ENCODE measurements at places on chromosomes 13 and 19.

DNA sequence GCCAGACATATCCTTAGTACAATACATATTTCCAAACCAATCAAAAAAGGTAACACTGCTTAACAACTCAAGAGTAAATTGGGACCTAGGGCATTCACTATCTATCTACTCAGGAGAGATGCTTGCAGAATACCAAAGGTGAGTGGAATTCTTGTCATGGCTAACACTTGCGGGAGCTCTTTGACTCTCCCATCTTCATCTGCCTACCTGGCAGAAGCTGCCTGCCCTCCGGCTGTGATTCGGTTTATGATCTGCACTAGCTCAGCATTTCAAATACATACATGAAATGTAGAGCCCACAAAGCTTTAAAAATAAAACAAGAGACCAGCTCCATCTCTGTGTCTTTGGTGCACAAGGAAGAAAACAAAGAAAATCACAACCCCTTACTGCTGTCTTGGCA is 127.3 kb downstream of the STARD13 start:
- DNase-seq: no peak

DNA sequence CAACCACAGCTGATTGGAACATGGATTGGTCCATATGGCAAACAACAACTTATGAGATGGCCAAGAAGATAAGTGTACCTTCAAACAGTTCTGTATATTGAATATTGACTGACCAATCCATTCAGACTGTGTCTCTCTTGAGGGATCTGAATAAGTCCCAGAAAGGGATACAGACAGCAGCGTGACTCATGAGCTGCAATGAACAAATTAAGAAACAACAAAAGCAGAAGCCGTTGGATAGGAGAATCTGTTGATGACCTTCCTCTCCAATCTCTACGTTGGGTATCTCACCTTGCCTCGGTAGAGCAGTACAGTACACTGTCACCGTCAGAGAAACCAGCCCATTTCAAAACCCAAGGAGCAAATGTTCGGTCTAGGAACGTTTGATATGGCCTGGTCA is 21.3 kb downstream of the MBD3L2B start:
- DNase-seq: no peak

DNA sequence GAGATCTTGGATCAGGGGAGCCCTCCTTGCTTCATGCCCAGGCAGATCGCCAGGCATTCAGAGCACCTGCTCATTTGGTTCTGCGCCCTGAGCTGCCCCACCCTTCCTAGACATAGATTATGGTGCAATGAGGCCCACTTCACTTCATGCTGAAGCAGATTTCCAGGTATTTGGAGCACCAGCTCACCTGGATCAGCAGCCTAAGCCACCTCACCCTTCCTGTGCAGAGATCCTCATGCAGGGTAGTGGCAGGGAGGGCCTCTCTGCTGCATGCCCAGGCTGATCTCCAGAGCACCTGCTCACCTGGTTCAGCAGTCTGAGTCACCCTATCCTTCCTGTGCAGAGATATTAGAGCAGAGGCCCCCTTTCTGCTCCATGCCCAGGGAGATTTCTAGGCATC is 1966.1 kb downstream of the PCDH9 start:
- DNase-seq: no peak

DNA sequence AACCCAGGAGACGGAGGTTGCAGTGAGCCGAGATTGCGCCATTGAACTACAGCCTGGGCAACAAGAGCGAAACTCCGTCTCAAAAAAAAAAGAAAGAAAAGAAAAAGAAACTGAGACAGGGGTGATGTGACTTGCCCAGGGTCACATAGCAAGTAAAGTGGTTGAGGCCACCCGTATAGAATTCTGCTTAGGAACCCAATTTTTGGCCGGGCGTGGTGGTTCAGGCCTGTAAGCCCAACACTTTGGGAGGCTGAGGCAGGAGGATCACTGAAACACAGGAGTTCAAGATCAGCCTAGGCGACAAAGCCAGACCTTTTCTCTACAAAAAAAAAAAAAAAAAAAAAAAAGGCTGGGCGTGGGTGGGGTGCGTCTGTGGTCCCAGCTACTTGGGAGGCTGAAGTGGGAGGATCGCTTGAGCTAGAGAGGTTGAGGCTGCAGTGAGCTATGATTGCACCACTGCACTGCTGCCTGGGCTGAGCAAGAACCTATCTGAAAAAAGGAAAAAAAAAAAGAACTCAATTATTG is 1.3 kb downstream of the SNRPA start:
- no peak for DNase-seq

- DNase-seq: no peak
Measured at GRCh38 chr19:42109896-42110295, 22.4 kb downstream of the POU2F2 start.

GRCh38 chr19:29813642-29814041 is 1.9 kb downstream of the CCNE1 start:
- no peak for DNase-seq

DNA sequence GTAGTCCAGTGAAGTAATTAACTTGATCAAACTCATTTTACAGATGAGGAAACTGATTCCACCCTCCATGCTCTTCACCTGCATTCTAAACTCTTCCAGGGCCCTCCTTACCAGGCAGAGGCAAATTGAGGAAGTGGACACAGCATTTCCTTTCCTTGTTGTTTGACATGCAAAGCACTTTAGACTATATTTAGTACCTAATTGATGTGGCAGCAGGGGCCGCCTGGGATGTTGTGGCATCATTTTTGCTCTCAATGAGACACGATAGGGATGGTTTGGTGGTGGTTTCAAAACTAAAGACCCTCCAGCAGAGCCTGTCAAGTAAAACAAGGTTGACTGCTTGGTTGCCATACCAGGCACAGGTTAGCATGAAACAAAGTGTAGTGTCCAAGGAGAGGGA is 7.9 kb downstream of the SIPA1L3 start:
- DNase-seq: no peak
